Spinal cord (tissue), 10 donors: ENCODE measurements at places on chromosomes 1 and 21.

GRCh38 chr1:92096317-92096716 is 16.2 kb downstream of the BTBD8 start:
- no peak for DNase-seq

DNA sequence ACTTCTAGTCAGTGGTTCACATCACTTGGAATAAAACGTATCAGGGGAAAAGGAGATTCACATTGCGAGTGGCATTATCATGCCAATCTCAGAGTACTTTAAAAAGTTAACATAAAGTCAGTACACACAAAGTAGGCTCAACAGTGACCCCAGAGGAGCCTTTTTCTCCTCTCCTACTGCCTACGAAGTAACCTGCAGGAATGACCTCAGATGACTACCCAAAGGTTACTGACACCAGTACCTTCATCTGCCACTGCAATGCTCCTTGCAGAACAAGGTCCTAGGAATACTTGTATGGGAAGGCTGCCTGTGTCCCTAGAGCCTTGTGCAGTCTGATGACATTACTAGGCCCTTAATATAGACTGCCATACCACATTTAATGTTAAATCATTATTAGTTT is 389.8 kb upstream of the LYPLAL1 start:
- DNase-seq, result no peak

GRCh38 chr1:8411803-8412182 is 93.9 kb downstream of the SLC45A1 start:
- no peak for DNase-seq

GRCh38 chr1:98256700-98257099 is 335.9 kb upstream of the DPYD start:
- DNase-seq, result no peak

- no peak for DNase-seq
These were observed 52.3 kb upstream of the SIM2 start for GRCh38 chr21:36646645-36647044.

DNA sequence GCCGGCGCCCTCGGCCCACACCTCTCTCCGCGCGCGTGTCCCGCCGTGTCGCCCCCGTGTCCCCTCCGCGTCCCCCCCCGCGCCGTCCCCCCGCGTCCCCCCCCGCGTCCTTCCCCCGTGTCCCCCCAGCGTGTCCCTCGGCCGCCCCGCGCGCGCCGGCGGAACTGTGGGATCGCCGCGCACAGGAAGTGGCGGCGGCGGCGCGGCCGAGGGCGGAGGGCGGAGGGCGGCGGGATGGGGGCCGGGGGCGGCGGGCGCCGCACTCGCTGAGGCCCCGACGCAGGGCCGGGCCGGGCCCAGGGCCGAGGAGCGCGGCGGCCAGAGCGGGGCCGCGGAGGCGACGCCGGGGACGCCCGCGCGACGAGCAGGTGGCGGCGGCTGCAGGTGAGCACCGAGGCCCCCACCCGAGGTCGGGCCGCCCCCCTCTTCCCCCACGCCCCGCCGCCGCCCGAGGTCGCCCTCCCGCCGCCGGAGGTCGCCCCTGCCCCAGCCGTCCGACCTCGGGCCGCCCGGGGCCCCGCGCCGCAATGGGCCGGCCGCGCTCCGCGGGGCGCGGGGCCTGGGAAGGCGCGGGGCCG is at the start of gene AGPAT3:
AGPAT3 (plus strand) TSS at position 262 of the 578 bp plus-strand sequence. CDS start 94,459 bp downstream, outside the sequence.
- DNase-seq, result peak; percentile 67

GRCh38 chr1:156897078-156897825 is 3.7 kb downstream of the PEAR1 start:
- no peak for DNase-seq

DNA sequence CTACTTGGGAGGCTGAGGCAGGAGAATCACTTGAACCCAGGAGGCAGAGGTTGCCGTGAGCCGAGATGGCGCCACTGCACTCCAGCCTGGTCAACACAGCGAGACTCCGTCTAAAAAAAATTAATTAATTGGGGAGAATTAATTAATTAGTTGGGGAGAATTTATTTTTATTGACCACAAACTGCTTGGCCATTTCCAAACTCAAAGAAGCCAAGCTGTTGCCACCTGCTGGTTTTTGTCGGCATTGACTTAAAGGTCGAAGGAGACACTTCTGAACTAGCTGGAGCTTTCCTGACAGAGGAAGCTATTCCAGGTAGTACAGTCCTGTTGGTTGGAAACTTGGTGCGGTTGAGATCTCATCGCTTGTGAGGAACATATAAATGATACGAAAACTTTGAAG is 13.1 kb downstream of the MAP1LC3C start:
- peak; percentile 34 for DNase-seq

DNA sequence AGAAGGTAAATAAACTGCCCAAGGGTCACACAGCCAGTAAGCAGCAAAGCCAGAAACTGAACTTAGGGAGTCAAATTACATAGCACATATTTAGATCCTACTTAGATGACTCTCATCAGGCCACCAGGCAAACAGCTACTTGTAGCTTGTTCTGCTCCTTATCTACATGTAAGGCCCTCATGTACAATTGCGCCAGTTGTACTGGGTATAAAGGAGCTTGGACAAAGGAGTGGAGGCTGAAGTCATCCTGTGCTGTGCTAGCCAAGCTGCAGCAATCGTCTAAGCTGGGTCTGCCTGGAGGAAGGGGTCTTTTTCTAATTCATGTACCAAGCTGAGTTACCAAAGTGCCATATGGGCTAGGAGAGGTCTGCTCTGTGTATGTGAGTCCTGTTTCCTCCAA is 12.8 kb downstream of the ETNK2 start:
- DNase-seq, result no peak

- no peak for DNase-seq
These were observed 711 bp downstream of the GADD45A start for GRCh38 chr1:67685558-67686266.

DNA sequence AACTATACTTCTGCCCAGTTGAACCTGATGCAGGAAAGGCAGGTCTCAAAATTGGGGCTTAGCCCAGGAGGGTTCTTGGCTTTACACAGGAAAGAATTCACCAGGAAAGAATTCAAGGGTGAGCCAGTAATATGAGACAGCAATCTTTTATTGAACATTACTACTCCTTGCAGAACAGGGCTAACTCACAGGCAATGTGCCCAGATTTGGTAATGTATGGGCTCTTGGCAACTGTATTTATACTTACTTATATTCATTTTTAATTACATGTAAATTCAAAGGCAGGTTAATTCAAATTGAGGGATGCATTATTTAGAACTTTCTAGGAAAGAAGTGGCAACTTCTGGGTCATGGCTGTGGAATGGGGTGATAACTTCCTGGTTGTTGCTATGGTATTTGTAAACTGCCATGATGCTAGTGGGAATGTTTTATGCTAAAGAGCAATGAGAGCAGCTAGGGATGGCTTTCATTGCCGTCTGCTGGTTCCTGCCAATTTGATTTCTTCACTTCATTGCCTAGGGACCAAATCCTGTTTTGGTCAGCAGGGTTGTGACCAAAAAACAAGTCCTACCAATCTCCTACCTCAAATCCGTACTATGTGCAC is 107.5 kb downstream of the CHRM3 start:
- DNase-seq, result no peak

- DNase-seq, result no peak
These were observed 1753.4 kb downstream of the MRPL39 start for GRCh38 chr21:23853796-23854379.

GRCh38 chr1:236724506-236724905 is 38.2 kb downstream of the ACTN2 start:
- no peak for DNase-seq

DNA sequence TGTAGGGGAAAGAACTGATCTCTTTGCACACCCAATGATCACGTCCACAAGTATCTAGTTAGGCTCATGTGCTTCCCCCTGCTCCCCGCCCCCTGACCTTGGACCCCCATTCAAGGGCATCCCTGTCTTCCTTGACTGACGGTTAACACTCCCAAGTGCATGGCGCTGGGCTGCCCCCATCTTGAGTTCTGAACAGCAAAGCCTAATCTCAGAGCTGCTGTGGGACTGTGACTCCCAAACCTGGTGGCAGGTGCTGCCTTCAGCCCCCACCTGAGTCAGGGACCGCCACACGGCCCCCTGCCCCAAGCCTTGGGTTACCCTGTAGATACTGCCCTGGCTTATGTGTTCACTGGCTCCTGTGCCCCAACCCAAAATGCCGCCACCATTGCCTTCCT is 925 bp downstream of the TNNI1 start:
- no peak for DNase-seq

- no peak for DNase-seq
These were observed 85.3 kb downstream of the MAP3K21 start for GRCh38 chr1:233412812-233413211.

DNA sequence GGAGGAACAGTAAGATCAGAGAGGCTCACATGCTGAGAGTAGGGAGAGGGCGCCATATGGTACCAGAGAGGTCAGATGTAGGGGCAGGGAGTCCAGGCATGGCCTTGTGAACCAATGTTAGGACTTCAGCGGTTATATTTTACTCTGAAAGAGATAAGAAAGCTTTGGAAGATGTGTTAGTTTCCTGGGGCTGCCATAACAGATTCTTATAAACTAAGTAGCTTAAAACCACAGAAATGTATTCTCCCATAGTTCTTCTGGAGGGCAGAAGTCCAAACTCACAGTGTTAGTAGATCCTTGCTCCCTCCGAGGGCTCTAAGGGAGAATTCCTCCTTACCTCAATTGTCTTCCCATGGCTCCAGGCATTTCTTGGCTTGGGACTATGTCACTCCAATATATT is 502.5 kb upstream of the ADGRL2 start:
- no peak for DNase-seq

- no peak for DNase-seq
These were observed 1453.2 kb downstream of the PLA2G4A start for GRCh38 chr1:188281921-188282320.

DNA sequence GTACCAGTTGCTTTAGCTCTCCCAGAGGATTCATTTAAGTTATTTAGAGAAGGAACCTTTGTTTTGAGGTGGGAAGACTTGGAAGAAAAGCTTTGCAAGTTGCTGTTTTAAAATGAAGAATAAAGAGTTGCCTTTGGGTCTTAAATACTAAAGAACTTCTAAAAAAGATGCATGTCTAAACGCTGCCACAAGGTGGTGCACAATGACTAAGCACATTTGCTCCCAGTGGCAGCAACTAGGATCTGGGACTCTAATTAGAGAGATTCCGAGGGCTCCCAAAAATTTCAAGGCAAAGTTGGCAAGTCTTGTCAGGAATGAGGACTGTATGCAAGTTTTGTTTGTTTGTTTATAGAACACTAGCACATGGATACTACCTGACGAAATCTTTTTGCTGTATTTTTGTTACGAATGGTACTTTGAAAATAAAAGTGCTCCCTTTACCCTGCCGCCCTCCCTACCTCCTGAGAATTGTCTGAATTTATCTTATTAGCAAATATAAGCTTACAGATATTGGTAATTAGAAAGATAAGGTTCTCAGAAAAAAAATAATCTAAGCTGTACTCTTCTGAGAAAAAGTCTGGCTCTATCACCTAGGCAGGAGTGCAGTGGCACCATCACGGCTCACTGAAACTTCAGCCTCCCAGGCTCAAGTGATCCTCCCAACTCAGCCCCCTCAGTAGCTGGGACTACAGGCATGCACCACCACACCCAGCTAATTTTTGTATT is 121.8 kb downstream of the HFM1 start:
- DNase-seq, result peak; percentile 91

GRCh38 chr1:185843297-185843869 is 109.2 kb downstream of the HMCN1 start:
- peak; percentile 15 for DNase-seq

GRCh38 chr1:172443666-172444453 is at the start of gene PIGC:
TSS of gene PIGC (minus strand) at chr1:172444069. CDS start at chr1:172442622, 1,447 bp downstream.
- peak; percentile 96 for DNase-seq

DNA sequence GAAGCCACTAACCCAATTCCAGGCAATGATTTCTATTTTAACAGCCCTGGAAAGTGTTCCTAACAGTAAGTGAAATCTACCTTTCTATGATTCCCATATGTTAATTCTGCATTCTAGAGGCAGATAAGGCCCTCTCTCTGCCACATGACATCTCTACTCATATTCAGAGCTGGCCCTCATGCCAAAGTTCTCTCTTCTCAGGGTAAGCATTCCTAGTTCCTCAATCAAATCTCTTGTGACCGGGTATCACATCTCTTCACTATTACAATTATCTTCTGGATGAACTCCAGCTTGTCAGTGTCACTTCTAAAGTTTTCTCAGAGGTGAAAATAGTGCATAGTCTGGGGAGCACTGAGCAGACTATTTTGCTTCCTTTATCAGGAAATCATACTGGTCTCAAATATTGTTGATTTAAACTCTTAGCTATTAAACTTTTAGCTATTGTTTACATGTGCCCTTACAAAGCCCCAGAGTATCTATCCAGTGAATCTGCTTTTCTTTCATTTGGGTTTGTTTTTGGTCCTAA is 66.4 kb upstream of the TNFSF18 start:
- no peak for DNase-seq

- no peak for DNase-seq
These were observed 42.9 kb downstream of the TCEANC2 start for GRCh38 chr1:54096227-54096876.

GRCh38 chr1:95627244-95627643 is 393.2 kb downstream of the RWDD3 start:
- DNase-seq, result no peak

DNA sequence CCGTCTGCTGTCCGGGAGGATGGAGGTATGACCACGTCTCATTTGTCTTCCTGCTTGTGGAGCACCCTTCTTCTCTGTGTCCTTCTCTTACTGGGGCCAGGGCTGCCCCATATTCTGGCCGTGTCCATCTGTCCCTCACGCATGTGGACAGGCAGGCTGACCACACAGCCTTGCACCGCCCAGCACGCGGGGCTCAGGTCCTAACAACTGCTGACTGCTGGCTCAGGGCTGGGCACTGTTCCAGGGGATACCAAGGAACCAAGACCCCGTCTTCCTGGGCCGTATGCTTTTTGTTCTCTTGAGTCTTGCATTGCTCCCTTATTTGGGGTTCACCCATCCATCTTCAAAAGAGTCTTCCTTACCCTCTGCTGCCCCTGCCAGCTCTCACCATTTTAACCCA is 17.5 kb upstream of the SPSB1 start:
- no peak for DNase-seq

GRCh38 chr1:40270152-40270834 is 12.3 kb downstream of the ZMPSTE24 start:
- DNase-seq, result no peak

DNA sequence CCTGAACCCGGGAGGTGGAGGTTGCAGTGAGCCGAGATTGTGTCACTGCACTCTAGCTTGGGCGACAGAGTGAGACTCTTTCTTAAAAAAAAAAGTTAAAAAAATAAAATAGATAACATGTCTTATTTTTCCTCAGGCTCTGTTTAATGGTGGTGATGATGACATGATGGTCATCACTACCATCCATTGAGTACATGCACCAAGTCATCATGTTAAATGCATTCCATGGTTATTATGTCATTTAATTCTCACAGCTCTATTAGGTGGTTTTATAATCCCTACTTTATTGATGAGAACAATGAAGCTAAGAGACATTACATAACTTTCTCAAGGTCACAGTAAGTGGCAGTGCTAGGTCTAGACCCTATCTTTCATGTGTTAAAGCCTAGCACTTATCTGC is 34.4 kb upstream of the MAB21L3 start:
- DNase-seq, result no peak
